B cell (primary cell): ENCODE measurements at places on chromosomes 6 and 20. TPM values are rescaled to one million over a fixed set of nuclear protein-coding genes. Genes with fewer than 3 reads are reported as not detected.

DNA sequence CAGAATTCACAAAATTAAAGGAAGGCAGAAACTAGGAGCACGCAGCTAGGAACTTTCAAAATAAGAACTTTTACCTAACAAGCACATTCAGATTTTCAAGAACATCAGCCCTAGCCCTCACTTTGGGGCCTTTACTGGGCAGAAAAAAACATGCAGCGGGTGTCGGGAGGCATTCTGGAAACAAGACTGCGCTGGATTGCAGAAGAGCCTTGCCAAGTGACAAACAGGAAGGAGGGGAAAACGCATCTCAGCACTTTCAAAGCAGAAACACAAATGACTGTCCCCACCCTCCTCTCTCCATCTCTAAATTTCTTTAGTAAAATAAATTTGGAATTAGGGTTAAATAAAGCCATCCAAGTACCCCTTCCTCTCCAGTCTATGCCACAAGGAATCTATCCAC lies 74.6 kb upstream of the RREB1 start:
- no peak for DNase-seq

Gene C6orf132
- polyA plus RNA-seq: not detected in 2 replicates

Gene SPTLC3
- polyA plus RNA-seq: 0.01 TPM in 1 of 2 replicates, not detected in the other

DNA sequence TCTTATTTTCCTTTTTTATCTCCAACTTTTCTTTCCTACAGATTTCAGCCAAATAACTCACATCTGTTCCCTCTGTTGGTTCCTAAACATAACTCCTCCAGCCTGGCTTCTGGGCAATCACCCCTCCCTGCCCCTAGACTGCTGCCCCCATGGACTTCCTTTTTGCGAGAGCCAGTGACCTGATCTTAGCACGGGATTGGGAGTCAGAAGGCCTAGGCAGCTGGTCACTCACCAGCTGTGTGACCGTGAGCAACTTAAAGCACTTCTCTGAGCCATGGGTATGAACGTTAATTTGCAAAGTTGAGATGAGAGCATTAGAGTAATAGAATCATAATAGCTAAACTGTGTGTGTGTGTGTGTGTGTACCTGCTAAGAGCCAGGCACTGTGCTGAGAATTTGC lies 4.5 kb upstream of the MMP9 start:
- no peak for DNase-seq

DNA sequence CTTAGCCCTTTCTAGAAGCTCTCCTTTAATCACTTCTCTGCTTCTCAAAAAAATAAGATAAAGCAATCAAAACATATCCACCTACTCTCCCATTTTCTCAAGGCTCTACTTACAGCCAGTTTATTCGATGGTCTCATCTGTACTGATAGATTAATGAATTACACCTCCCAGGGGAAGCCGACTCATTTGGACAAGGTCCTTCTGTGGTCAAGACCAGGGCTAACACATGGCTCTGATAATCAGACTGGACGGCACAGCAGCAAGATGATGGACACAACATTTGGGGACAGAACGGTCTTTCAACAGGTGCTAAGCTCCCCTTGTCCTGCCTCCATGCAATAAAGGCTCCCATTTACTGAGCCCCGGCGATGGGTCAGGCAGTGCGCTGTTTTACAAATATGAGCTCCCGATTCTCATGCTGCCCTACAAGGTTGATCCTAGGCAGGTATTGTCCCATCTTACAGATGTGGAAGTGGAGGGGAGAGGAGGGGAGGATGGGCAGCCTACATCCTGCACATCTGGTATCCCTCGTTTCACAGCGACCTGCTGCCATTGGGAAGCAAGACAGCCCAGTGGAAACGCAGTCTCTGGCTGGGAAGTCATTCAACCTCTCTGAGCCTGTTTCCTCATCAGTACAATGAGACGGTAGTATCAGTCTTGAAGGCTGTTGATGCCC lies 15.7 kb downstream of the CPNE5 start:
- DNase-seq: no peak

DNA sequence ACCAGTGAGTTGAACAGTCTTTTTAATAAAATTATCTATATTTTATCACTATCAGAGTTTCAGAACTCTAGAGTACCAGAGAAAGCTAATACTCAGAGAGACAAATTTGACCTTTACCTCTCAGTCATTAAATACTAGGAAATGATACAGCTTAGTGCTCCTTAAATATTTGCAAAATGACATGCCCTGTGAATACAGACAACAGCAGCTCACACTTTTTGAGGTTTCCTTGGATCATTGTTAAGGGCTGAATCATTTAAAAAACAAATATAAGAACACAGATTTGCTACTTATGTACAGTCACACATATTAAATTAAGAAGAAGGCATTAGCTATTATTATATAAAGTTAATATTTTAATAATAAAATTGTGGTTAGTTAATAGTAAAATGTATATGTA lies 1158.7 kb upstream of the EYS start:
- DNase-seq: no peak

GRCh38 chr6:47061309-47062300 lies 19.5 kb upstream of the ADGRF1 start:
- no peak for DNase-seq

Gene POU3F2
- not detected in 2 replicates for polyA plus RNA-seq

Gene FAM184A
- polyA plus RNA-seq: 0.06 and 0.07 TPM in 2 replicates

- no peak for DNase-seq
Observed at GRCh38 chr6:124997196-124997875, 35.1 kb downstream of the RNF217 start.

DNA sequence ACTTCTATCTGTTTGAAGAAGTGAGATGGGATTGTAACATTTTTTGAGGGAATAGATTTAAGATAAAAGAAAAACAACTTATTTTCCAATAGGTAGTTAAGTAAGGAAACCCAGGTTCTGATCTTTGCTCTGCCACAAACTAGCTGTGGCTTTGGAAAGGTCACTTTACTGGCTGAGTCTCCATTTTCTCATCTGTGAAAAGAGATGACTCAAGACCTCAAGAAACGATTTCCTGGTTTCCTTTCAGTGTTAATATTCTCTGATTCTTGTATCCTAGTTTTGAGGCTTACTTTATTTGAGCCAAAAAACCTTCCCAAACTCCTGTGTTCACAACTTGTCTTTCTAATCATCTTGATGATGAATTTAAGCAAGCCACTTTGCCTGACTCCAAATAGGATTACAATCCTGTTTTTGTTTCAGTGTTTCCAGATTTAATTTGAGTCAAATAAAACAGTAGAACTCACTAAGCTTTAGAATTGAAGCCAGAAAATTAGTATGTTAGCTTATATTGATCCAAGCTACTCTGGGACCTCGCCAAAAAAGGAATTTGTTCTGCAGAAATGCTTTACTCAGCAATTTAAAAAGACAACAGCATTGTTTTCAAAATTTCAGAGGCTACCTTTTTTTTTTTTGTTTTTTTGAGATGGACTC lies 51.1 kb downstream of the ENPP1 start:
- no peak for DNase-seq

DNA sequence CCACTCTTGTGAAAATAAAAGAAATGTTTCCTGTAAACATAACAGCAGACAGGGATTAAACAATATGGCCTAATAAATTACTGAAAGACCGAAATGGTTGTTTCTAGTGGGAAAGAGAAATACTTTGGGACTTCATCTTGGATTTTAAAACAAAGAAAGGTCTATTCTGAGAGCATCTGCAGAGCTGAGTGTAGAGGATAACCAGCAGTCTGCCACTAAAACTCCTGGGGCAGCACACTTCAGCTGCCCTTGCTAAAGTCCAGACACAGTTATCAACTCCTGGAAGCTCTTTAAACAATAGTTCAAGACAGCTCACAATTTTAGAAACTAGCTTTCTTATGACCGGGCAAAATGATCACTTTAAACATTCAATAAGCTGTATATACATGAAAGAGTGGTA lies 38.6 kb downstream of the AKIRIN2 start:
- DNase-seq: no peak

Gene KCNK17
- polyA plus RNA-seq: 0.07 TPM in 1 of 2 replicates, not detected in the other

Gene HMGN3
- 40.1 and 49.1 TPM in 2 replicates for polyA plus RNA-seq

Gene TMEM74B
- polyA plus RNA-seq: 0.82 and 1.4 TPM in 2 replicates

Gene SNAP91
- polyA plus RNA-seq: not detected in 2 replicates

DNA sequence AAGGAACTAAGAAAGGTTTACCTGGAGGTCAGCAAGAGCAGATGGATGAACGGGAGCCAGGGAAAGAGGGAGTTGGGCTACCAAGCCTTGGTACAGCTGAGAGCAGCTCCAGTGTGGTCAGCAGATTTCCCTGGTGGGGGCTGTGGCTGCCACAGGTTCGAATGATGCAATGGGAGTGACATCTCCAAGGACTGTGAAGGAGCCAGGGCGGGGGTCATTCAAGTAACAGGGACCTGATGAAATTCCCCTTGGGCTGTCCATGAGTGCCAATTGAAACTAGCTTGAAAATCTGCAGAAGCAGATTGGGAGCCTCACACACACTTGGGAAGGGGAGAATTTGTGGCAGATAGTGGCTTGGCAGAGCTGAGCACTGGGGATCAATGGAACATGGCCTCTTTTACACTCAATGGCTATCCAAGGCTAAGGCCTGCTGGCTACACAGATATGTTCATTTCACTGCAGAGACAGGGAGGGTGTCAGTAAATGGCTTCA lies 247.0 kb upstream of the ECI2 start:
- no peak for DNase-seq

GRCh38 chr20:54897787-54898186 lies 422.4 kb downstream of the DOK5 start:
- DNase-seq: no peak

- DNase-seq: no peak
Observed at GRCh38 chr20:52731093-52731492, 241.1 kb upstream of the TSHZ2 start.

- no peak for DNase-seq
Observed at GRCh38 chr20:54665812-54666211, 190.4 kb downstream of the DOK5 start.
